ENCODE measurements at places on chromosomes 12 and 14.

- DNase-seq, result no peak
Measured at GRCh38 chr14:37019488-37019887, 152.9 kb downstream of the SLC25A21 start.

- no peak for DNase-seq
Measured at GRCh38 chr12:2258025-2258424, 205.2 kb downstream of the CACNA1C start.

GRCh38 chr14:105363847-105364708 lies 34.3 kb upstream of the TEX22 start:
- no peak for DNase-seq

GRCh38 chr12:107092669-107093416 lies 506 bp downstream of the CRY1 start:
- no peak for DNase-seq
